ENCODE measurements at places on chromosomes 7 and 10. TPM values are rescaled to one million over a fixed set of nuclear protein-coding genes. Genes with fewer than 3 reads are reported as not detected.

The C10orf143 gene
- total RNA-seq, result 0.44 TPM

The TEX47 gene
- total RNA-seq, result not detected

The CFAP43 gene
- total RNA-seq, result not detected

DNA sequence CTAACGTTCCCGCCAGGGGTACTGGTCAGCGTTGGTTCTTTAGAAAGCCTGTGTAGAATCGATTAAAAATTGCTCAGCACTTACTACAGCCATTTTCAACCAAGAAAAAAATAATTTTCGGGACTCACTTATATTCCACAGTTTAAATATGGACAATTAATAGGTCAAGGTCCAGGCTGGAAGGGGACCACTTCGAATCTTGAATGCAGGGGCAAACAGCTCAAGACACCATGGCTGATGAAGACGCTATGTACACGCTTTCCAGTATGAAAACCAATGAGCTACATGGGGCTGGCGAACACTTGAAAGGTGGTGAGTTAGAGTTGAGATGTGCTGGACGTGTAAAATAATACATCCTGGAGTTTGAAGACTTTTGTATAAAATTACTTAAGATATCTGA, 87.2 kb downstream of the PRKCQ start:
- H3K36me3 ChIP-seq, result no peaks in the 10 kb centered on the region
- H3K4me3 ChIP-seq, result no peak overlapping the region
- no peaks in the 10 kb centered on the region for H3K27me3 ChIP-seq
- DNase-seq, result no peak
- no peak overlapping the region for H3K27ac ChIP-seq

Measured in endothelial cell of umbilical vein (primary cell).